ENCODE measurements at places on chromosomes 12 and 14. TPM values are rescaled to one million over a fixed set of nuclear protein-coding genes. Genes with fewer than 3 reads are reported as not detected.

The SLC4A8 gene
- 2.7 TPM for total RNA-seq

DNA sequence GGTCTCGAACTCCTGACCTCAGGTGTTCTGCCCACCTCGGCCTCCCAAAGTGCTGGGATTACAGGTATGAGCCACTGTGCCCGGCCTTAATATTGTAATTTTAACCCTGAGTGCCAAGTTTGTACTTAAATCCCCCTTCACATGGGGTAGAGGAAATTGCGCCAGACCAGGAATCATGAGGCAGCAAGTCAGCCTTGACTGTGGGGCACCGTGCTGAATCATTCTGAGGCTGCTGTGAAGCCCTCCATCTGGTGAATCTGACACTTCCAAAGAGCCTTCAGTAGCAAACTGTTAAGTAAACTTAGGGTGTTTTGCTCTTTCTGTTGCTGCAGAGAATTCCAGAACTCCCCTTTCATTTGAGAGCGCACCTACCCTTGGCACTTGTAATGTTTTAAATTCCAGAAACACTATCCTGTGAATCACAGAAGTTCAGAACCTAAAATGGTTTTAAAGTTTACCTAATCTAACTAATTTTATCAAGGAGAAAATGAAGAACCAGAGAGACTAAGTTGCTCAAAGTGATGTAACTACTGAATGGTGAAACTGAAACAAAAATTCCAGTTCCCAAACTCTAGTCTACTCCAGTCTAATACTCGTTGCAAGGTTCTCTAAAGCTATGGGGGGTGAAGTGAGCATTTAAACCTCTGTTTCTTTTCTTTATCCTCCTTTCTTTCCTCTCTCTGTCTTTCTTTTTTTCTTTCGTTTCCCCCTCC, 7.5 kb downstream of the HEBP1 start:
- DNase-seq: no peak

DNA sequence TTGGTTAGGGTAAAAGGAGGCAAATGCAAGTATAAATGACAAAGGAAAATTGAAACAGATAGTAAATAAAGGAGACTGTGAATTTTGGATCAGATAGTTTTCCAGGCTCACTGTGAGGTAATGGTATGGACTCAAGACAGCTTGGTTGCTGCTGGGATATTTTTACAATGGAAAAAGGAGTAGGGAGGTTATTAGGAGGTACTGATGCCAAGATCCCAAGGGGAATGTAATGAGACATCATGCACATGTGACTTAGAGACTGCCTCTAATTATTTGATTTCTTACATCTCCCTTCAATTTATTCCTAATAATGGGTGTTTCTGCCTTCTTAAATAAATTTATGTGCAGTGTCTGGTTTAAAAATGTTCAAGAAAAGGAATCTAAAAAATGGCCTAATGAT, 56.9 kb downstream of the TAOK3 start:
- no peak for DNase-seq

DNA sequence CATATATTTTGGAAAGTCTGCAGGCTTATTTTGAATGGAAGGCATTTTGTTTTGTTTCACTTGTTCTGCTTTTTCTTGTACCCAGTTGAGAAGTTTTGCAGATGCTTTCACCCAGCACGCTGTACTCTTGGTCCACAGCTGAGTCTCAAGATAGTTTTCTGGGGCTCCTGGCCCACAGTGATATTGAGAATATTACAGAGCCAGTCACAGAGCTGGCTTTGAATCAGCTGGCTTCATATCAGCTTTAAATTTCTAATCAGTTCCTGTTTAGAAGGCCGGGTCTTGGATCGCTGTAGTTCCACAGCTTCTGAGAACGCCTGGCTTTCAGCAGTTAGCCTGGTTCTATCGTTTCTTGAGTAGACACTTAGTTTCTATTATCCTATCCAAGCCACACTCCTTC, 32.5 kb upstream of the PARP11 start:
- peak; percentile 21 for DNase-seq

DNA sequence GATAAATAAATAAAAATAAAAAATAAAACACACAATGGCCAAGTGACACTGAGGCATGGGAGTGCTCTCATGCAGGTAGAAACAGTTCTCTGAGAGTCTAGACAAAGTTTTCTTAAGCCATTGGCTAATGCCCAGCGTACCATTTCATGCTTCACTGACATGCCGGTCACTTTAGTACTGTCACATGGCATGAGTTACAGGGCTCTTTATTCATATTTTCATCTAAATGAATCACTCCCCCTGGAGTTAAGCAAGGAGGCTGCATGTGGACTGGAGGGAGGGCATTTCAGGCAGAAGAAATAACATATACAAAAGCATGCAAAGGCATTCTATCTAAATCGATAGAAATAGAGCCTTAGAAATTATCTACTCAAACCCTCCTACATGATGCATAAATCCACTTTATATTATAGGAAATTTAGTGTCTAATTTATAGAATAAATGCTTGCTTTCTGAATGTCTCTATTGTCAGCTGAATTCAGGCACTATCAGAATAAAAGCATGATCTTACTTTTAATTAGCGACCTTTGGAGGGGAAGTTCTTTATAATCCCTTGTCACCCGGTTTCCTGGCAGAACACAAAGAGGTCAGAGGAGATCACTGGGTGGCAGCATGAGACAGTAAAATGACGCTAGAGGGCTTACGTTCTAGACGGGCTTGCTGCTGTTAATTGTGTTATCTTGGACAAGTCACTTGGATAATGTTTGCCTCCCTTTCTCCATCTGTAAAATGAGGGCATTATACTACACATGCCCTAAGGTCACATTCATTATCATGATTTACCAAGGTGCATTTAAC, 17.5 kb downstream of the DYRK4 start:
- DNase-seq: peak; percentile 16

DNA sequence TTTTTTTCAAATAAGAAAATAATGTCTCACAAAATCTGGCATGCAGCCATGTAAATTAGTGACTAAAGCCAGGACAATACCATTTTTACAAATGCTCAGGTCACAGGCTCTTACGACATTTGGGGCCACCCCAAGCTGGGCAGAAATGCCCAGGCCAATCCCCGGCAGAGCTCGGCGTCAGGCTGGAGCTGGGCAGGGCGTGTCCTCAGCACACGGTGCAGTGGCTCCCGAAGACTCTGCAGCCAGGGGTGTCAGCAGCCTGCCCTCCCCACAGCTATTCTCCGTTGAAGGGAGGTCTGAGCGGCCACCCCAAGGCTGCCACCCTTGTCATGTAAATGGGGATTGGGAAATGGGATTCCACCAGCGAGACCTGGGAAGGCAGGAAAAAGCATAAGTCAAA, 158.6 kb downstream of the DICER1 start:
- DNase-seq: no peak

Data from activated CD8-positive, alpha-beta T cell treated with anti-CD3 and anti-CD28 coated beads for 36 hours (primary cell).